Stimulated activated naive B cell treated with anti-CD40 and anti-IgM and Interleukin-4, amounts not matched to agents 10 μg/mL and 1 μg/mL and 100 μg/mL, for 72 hours (primary cell): ENCODE measurements at places on chromosomes 2 and 18.

DNA sequence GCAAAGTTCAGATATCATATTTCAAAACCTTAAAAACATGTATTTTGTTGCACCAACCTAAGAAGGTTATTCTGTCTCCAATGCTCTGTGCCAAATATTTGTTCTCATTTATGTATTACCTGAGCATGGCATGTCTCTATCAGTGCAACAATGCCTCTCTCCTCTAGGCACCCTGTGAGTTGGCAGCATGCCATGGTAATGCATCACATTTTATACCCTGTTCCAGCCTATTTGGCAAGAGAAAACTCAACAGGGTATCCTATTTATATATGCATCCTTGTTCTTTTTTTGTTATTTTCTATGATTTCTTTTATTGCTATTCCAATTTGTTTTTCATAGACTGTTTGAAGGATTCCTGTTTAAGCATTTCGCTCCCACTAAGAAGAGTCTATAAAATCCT lies 126.3 kb upstream of the NRXN1 start:
- DNase-seq = no peak

- DNase-seq = no peak
Measured at GRCh38 chr2:187126247-187127005, 277.5 kb upstream of the ZSWIM2 start.

GRCh38 chr2:59301466-59302402 lies 1060.6 kb upstream of the FANCL start:
- DNase-seq = peak; percentile 16

DNA sequence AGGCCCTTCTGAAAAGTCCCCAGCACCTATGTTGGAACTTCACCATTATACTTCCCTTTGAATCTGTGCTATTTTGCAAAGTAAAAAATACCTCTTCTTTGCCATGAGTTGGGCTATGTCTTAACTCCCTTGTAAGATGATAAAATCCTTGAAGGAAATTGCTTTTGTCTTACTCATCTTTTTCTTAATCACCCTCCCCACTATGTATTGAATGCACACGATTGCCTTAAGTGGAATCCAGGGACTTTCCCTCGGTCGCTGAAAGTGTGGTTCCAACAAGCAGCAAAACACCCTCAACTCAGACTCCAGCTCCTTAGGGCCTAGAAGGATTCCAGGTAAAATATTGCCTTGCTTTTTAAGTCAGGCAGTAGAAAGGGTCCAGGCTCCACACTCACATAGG lies 173.2 kb upstream of the ARL4C start:
- DNase-seq = no peak

GRCh38 chr2:85154048-85154753 lies 21.0 kb downstream of the TCF7L1 start:
- no peak for DNase-seq

GRCh38 chr2:152465541-152465940 lies 130.6 kb downstream of the FMNL2 start:
- DNase-seq = no peak

DNA sequence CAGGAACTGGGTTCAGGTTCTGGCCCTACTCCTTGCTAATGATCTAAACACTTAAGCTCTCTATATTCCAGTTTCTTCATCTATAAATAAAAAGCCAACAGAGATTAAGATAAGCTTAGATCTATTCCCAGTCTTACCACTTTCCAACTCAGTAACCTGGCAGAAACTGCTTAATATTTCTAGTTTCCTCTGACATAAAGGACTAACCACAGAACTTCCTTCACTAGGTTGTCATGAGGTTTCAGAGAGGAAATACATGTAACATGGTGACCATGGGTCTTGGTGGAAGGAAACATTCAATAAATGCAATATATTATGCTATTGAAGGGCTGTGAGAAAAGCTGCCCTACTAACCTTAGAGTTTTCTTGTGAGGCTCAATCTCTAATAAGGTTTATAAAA lies 114.4 kb upstream of the PDE1A start:
- no peak for DNase-seq

DNA sequence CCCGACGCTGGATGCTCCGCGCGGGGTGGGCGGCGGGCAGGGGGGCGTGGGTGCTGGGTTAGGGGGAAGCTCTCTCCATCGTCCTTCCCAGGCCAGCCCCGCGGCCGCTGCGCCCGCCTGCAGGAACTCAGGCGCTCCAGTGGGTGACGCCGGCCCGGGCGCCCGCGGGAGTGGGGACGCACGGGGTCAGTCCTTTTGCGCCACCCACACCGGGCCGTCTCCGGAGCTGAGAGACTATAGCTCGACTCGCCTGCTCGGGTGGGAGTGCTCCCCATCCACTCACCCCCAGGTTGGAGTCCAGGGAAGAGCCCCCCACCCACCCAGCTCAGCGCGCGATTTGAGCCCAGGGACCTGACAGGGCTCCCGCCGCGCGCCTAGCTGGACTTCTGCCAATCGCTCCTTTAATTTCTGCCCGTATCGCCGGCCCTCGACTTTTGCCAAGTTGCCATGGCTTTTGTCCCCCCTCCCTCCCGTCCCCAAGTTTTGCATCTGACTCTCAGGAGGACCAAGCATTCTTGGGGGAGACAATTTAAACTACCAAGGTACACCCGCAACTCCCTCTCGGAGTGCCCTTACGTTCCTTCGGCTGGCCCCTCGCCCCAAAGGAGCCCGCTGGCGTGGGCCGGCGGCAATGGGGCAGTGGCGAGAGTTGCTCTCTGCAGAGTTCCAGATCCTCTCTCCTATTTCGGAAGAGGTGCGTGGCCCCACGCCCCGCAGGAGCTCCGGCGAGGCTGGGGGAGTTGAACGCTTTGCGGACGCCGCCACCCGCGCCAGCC lies 205.8 kb upstream of the SMAD2 start:
- DNase-seq = no peak

DNA sequence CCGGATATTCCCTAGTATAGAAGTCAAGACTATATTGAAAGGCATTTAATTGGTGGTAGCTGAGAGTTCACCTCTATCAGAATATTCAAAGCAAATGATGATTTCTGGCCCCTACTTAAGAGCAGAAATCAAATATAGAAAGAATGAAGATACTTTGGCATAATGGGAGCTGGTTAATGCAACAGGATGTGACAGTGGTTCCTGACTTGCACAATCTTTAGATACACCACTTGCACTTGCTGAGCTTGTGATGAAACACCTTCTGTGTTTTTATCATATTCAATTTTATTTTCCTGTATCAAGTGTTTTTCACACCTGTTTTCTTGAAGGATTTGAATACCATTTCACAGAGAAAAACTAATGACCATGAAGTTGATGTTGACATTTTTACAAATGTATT lies 124.1 kb upstream of the CDH19 start:
- DNase-seq = no peak

- no peak for DNase-seq
Measured at GRCh38 chr2:86045541-86045940, 60.1 kb downstream of the POLR1A start.

DNA sequence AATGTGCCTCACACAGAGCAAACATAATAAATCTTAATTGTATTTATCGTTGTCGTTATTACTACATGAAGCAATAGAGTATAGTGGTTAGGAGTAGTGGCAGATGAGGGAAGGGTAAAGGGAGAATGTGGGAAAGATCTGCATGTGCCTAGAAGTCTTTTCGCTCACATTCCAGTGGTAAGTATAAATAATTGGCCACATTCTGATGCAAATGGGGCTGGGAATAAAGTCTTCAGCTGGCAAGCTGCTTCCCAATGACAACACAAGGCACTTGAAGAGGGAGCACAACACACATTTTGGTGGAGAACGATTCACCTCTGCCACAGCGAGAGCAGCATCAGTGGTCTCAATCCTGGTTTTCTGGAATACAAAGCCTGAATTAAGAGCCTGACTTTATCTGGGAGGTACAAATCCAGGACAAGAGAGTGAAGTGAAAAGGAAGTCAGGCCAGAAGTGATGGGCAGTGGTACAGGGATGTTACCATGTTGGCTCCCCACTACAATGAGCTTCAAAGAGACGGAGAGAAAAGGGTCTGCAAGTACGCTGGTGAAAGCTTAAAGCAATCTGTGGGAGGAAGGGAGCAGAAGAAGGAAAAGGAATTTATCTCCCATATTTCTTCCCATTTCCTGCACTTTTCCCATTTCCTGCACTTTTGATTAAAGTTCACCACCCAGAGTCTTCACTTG lies 112.3 kb downstream of the ARHGAP15 start:
- no peak for DNase-seq

DNA sequence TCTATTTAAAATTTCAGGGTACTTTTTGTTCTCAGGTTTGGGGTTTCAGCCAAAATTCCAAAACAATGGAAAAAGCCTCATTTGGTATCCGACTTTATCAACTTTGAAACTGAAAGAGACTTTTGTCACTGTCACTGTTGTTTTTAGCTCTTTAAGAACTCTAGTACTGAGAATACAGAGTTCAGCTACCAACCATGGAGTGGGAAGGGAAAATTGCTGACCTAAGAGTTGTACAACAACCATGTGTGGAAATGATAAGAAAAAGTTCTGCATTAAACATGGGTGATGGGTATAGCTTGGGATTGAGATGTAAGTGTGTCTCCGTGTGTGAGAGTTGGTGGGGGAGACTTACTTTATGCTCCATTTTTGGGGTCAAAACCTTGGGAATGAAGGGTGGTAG lies 206.6 kb upstream of the LRATD1 start:
- no peak for DNase-seq

GRCh38 chr18:22088029-22088428 lies 81.4 kb upstream of the GATA6 start:
- DNase-seq = no peak

DNA sequence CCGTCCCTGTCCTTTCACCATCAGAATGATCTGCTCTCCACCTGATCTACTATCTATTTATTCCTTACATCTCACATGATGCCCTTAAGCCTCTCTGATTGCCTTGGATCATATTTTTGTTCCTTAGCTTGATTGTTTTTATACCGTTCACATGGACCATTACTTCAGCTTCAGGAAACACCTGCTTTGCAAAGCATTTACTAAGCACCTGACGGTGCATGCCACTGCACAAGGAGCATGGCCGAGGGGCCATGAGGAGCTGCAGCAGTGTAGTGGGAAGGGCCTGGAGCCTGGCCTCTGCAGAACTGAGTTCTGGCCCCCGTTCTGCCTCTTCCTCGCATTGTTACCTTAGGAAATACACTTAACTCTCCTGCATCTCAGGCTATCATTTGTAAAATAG lies 124.1 kb upstream of the NDUFV2 start:
- DNase-seq = no peak

DNA sequence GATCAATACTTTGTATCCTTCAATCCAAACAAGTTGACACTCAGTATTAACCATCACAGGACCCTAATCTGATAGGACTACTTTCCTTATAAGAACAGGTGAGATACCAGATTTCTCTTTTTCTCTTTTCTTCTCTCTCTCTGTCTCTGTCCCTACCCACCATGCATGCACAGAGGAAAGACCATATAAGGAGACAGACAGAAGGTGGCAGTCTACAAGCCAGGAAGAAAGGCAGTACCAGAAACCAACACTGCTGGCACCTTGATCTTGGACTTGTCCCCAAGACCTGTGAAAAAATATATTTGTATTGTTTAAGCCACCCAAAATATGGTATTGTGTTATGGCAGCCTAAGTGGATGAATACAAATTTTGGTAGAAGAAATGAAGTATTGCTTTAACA lies 156.2 kb upstream of the KCNH7 start:
- DNase-seq = no peak

GRCh38 chr2:231429152-231429551 lies 33.6 kb downstream of the B3GNT7 start:
- DNase-seq = no peak

DNA sequence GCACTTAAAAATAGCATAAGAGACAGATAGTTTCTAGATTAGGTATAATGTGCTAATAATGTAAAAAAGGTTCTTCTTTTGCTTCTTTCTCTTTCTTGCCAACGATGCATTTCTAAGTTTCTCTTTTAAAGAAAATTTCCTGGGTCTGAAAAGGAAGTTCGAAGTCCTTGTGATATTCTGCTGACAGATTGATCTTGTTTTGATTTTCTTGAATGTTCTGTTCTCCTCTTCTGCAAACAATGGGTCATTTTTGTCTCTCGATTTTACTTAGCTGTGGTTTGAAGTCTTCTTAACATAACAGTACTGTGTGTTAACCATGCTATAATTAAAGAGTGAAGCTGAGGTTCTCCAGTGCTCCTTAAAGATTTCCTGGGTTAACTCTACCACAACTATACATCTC lies 61.1 kb upstream of the ACYP2 start:
- no peak for DNase-seq

DNA sequence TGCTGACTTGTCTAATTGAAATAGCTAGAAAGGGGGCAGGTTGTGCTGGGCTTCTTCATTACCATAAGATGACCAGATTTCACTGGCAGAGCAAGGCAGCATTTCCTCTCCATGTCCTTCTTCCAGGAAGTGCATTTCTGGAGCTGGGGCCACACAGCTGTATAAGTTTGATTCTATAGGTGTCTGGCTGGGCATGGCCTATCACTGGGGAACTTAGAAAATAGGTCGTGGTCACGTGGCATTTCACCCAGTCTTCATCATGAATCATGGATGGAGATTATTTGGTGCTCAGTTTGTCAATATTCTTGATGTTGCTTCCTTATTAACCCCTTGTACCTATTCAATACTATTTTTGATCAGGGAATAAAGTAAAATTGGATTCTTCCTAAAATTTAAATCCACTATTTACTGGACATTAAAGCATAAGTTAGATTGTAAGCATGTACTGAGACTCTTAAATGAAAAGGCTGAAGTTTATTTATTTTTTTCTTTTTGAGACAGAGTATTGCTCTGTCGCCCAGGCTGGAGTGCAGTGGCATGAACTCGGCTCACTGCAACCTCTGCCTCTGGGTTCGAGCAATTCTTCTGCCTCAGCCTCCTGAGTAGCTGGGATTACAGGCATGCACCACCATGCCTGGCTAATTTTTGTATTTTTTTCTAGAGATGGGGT lies 49.5 kb upstream of the TMEM87B start:
- no peak for DNase-seq

- peak; percentile 16 for DNase-seq
Measured at GRCh38 chr18:55552526-55553189, 35.3 kb downstream of the TCF4 start.

GRCh38 chr2:221350616-221351015 lies 221.5 kb downstream of the EPHA4 start:
- no peak for DNase-seq
